ENCODE measurements at places on chromosomes 2 and 18.

DNA sequence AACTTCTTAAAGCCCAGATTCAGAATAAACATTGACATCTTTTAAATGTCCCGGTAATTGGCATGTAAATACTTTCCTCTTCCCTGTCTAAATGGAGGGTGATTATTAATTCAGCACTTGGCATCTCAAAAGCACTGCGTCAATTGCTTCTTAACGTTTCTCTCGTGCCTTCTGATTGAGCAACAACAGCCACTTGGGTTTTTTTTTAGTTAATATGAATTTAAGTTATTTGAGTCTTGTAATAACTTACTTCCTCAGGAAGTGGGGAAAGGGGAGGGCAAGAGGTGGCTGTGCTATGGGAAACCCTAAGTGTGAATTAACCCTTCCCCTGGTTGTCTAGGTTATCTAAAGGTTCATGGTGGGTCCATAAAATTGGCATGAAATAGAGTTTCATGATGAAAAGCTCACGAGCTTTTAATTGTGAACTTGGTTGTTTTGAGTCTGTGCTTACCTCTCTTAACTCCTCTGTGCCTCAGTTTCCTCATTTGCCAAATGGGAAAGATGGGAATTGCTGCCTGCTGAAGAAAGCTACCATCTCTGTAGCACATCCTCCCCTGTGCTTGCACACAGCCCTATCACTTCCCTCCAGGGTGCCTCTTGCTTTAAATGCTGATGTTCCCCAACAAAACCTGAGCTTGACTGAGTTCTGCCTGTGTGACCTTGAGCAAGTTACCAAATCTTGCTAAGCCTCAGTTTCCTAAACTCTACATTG is 126.3 kb upstream of the BCL2L11 start:
- no peak for DNase-seq

DNA sequence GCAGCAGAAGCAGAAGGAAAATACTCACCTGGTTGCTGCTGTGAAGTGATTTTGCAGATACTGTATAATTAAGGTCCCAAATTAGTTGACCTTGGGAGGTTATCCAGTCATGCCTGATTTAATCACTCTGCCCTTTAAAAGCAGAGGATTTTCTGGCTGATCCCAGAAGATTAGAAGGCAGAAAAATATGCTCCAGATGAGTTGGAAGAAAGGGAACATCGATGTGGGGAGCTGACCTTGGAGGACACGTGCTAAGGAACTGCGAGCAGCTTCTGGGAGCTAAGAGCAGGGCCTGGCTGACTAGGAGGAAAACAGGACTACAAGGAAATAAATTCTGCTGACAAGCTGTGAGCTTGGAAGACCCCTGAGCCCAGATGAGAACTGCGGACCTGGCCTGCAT is 13.3 kb upstream of the DYM start:
- no peak for DNase-seq

GRCh38 chr2:149630445-149630844 is 42.9 kb upstream of the MMADHC start:
- no peak for DNase-seq

DNA sequence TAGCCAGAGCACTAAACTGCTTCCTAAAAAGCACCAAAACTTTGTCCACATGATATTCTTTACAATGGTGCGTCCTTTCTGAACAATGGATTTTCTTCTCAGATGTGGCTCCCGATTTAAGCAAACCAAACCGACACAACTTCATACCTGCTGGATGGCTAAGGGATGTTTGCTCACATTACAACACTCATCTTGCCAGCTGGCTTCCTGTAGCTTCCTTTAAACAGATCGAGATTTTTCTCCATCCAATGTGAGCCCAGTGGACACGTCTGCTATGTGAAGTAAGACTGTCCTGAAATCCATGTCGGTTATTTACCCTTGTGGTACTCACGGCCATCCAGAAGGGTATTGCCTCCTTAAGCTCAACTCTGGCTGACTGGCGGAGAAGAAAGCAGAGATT is 126.5 kb downstream of the MAPK4 start:
- no peak for DNase-seq

DNA sequence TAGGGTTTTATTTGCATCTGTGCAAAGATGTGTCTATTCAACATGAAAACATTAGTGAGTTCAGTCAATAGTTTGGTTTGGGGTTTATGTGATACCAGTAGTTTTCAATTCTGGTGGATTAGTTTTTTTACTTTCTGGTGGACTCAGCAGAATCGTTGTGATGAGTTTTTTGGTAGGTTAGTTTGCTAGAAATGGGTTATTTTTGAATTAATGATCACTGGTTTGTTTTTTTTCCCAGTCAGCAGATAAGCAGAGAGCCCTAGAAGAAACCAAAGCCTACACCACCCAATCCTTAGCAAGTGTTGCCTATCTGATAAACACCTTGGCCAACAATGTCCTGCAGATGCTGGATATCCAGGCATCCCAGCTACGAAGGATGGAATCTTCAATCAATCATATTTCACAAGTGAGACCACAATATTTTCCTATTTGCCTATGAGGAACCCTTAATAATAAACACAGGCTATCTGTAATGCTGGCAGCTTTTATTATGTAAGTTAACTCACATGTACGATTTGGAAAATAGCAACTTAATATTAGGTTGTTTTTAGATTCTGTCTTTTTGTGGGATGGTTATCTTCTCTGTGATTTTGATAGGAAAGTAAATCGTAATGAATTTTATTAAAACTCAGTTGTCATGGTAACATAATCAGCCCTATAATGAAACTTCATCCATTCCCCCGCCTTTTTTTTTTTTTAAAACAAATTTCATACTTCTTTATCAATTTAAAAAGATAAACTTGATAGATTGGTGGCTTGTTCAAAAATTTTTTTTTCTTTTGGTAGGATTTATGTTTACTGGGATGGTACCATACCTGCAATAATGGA is 38.7 kb downstream of the ABI2 start:
- DNase-seq: no peak

DNA sequence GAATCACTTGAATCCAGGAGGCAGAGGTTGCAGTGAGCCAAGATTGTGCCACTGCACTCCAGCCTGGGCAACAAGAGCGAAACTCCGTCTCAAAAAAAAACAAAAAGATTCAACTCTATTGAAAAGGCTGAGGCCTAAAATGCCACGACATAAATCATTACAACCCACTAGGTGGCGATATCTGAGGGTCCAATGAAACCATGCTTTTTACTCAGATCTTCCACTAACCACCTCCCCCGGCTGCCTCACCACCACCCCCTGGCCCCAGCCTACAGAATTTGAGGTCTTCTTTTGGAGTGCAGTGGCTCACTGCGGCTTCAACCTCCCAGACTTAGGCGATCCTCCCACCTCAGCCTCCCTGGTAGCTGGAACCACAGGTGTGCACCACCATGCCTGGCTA is 57.5 kb downstream of the AP1S3 start:
- DNase-seq: no peak

DNA sequence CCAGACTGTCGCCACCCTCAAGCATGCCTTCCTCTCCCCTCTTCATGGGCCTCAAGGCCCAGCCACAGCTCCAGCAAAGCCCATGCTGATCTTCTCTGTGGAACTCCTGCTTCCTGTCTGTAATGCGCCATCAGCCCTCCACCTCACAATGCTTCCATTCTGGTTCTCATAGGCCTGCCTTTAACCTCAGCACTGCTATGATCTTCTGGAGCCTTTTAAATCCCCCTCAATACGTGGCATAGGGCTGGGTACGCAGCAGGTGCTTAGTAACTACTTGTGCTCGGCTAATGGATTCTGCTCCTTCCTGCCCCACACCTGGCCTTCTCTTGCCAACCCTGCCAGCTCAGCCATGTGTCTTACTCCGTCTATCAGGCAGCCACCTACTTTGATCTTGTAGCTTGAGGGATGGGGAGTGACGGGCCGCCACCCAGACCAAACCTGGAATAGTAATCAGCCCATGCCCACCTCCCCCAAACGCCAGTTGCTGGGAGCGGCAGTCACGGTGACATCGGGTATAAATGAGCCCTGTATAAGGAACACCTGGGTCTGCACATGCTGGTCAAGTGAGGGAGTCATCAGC is 106.7 kb upstream of the MCFD2 start:
- no peak for DNase-seq

DNA sequence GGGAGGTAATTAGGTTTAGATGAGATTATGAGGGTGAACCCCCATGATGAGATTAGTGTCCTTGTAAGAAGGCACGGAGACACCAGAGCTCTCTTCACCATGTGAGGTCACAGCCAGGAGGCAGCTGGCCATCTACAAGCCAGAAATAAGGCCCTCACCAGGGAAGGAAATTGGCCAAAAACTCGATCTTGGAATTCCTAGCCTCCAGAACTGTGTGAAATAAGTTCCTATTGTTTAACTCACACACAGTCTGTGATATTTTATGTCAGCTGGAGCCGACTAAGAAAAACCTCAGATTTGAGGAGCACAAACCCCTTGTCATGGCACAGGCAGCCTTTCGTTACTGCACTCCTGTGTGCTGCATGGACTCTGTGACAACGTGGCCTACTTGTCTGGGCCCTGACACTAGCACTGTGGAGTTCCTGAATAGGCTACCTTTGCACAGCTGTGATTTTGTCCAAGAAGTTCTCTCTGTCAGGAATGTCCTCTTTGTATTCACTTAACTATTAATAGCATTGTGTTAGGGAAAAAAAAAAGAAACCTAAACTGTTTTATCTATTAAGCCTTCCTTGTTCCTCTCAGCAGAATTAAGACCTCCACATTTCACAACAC is 319.8 kb downstream of the TDRD15 start:
- DNase-seq: no peak

GRCh38 chr2:127105656-127106456 is 1.1 kb downstream of the BIN1 start:
- no peak for DNase-seq

DNA sequence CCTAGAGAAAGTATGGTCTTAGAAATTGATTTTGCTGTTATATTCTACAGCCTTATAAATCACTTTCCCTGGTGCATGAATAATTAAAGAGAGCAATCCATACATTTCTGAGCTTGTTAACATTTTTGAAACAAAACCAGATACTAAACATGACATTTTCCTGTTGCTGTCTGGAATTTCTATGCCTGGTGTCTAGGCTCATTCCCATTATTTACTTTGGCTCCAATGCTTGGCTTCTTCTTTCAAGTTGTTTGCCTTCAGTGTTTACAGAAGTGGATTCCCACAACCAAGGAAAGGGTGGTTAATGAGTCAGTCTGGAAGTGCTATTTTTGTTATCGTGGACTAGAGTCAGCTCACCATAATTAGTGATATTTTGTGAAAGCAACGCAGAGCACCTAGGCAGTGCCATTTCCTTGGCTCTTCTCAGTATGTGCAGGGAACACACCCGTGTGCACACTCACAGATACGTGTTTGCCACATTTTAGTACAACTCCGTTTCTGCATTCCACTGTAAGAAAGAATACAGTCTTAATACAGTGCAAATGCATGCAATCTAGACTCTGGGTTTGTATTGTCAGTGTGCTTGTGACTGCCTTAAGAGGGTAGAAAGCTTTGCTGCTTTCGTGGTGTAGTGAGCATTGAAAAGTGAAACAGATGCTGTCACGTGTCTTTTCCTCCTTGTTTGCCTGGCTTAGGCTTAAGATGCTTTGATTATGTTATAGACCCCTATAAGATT is 185.0 kb upstream of the RASGRP3 start:
- peak; percentile 47 for DNase-seq

DNA sequence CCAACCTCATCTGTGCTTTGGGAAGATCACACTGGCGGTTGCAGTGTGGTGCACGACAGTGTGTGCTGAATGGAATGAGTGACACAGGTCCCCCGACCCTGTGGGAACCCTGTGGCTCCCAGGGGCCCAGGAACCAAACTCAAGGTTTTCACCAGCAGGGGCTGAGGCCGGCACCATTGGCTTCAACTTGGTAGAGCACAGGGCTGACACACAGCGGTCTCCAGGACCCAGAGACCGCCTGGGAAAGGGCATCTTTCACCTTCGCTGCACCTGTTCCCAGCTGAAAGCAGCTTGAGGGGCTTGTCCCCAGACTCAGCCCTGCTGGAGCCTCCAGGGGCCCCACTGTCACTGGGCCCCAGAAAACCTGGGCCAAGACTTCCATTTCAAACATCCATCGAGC is 59.0 kb upstream of the ODC1 start:
- DNase-seq: no peak

- DNase-seq: peak; percentile 70
These were observed 60.3 kb upstream of the AGPS start for GRCh38 chr2:177332026-177332991.

DNA sequence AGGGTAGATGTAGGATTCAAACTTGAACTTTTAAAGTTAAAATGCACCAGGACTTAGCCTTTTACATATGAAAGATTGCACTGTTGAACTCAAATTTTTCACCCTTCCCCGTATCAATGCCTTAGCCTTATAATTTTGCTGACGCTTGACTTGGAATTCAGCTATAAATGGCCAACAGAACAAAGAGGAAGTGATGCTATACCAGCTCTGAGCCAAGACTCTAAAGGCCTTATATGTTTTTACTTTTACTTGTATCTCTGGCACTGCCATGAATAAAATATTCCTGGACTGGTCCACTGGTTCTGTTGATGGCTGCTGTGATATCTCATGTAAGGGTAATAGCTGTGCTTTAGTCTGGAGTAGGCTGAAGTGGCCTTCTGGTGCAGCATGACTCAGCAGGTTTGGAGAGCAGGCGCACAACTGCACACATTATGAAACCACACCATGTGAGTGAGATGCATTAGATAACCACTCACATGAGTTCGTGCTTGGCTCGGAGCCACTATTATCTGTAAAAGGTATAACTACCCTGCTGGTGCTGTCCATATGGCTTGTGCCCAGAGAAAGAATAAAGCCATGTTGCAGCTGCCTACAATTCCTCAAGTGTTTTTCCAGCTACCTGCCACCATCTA is 8.4 kb upstream of the IER3IP1 start:
- no peak for DNase-seq

All from NCI-H748 treated with DMSO at 0.1 percent for 48 hours (cell line).